Regular cardiac myocyte (primary cell): ENCODE measurements at places on chromosomes 6 and 20. TPM values are rescaled to one million over a fixed set of nuclear protein-coding genes. Genes with fewer than 3 reads are reported as not detected.

Gene TGM6
- not detected in 2 replicates for total RNA-seq

Gene HDGFL1
- not detected in 2 replicates for total RNA-seq

Gene PTCRA
- 0.19 TPM in 1 of 2 replicates, not detected in the other for total RNA-seq

Gene COX4I2
- total RNA-seq: 0.28 TPM in 1 of 2 replicates, not detected in the other

Gene PRDM13
- not detected in 2 replicates for total RNA-seq
